Stimulated activated CD8-positive, alpha-beta memory T cell treated with anti-CD3 and anti-CD28 coated beads, Interleukin-2, amount 100 ng/mL, for 1 hour (primary cell): ENCODE measurements at places on chromosomes 5 and 9.

GRCh38 chr9:74644023-74644422, 146.9 kb downstream of the RORB start:
- DNase-seq: no peak

- no peak for DNase-seq
Observed at GRCh38 chr9:95316794-95317118, 753 bp downstream of the FANCC start.

DNA sequence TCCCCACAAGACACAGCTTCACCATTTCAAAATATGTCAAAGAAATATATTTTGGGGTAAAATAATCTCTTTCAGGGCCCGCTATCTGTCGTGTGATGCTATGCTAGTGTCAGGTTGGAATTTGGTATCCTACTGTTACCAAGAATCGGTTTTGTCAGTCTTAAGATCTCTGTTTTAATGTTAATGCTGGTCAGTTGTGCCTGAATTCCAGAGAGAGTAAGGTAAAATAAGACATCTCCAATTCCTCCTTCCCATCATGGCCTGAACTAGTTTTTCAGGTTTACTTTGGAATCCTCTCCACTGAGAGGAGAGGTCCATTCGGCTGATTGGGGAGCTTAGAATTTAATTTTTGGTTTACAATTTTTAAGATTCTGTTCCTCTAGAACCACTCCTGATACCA, 10.4 kb upstream of the BTF3 start:
- DNase-seq: no peak

GRCh38 chr9:89426384-89426961, 71.4 kb downstream of the SEMA4D start:
- DNase-seq: no peak

- no peak for DNase-seq
Observed at GRCh38 chr5:124866355-124867136, 120.1 kb upstream of the ZNF608 start.
